ENCODE measurements at places on chromosomes 6 and 20.

GRCh38 chr20:59837623-59838394 is 95.6 kb downstream of the SYCP2 start:
- no peak for DNase-seq

DNA sequence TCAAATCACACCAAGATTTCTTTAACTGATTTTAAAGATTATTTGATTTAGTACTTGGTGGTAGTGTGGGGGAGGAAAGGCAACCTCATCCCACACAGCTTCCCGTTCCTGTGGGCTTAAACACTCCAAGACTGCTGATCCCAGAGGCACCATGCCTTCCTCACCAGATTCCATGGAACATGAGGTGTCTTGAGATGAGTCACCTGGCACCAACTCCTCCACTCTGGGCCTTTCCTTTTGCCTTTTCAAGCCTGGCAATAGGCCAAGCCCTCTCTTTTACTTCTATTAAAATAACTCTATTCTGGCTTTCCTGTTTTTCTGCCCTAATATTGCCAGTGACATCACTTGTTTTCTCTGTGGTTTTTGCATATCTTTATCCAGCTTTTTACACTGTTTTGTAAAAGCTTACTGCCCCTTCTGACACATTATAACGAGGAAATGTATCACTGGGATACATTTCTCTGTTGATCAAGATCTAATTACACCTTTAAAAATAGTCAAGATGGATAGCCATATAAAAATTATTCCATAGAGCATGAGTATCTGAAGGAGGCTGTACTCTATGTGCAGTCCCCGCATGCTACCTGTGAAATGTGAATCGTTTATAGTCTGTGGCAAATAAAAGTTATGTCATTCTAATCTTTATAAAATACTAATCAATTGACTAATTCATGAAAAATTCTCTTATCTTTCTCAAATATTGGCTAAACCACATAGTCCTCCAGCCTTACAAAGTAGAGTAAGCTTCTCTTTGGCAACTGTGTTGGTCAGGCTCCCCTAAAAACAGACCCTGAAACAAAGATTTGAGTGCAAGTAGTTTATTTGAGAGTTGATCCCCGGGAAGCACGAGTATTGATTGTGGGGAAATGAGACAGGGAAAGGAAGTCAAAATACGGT is 257.8 kb upstream of the KCNQ5 start:
- no peak for DNase-seq

DNA sequence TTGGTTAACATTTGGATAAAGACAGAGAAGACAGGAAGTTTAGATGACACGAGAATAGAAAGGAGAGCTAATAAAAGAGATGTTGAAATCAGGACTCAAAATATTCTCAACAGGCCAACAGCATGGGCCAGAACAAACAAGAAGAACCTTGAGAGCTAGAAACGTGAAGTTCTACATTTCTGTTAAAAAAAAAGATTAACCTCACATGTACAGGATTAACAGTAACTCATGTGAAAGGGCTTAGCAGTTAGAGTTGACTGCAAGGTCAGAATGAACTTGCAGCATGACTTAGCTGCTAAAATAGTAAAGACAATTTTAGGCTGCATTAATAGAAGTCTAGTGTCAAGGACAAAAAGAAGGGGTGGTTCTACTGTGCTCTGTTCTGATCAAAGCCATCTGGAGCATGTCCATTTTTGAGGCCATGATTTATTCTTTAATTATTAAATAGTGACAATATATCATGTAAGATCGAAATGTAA is 331.1 kb upstream of the HSF2 start:
- no peak for DNase-seq

- DNase-seq: no peak
These were observed 77.9 kb upstream of the TOX2 start for GRCh38 chr20:43836790-43837189.

DNA sequence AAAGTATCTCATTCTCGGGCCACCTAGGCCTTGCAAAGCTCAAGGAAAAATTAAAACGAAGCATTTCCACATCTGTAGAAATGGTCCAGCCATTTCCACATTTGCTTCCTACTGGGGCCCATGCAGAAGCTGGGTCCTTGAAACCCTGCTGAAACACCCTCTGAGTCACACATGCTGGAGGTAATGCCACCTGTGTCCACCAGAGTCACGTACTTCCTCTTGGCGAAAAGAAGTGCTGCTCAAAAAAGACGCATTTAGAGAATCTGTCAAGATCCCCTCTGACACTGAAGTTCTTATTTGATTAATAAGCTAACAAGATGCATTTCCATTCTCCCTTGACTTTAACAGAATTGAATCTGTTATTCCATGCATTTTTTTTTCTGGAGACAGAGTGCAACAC is 423.2 kb downstream of the PREX1 start:
- DNase-seq: no peak

GRCh38 chr6:36840432-36841403 is 1.5 kb upstream of the CPNE5 start:
- no peak for DNase-seq

DNA sequence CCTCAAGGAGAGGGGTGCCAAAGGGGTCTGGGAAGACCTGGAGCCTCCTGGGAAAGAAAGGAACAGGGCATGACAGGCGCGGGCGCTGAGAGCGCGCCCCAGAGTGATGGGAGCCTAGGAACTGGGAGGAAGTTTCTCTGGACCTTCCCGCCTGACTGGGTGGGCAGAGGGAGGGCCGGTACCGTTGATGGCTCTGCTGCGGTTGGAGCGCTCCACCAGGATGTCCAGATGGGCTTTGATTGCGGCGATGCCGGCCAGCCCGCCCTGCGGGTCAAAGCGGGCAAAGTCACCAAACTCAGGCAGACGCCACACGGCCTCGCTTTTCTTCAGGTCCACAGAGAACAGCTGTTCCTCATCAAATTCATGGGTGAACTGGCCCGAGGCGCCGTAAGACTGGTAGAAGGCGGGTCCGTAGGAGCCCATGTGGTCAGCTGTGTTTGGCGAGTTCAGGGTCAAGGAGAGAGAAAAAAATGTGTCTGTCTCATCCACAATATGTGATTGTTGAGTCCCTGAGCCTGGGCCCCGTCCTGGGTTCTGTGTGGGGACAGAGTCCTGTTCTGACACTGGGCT is 1.5 kb downstream of the HLA-DOA start:
- no peak for DNase-seq

- no peak for DNase-seq
These were observed 37.9 kb upstream of the BCAS1 start for GRCh38 chr20:54108326-54108642.

- DNase-seq: no peak
These were observed 38.8 kb downstream of the SLC22A1 start for GRCh38 chr6:160160450-160160849.

- DNase-seq: no peak
These were observed 70.5 kb upstream of the FAM184A start for GRCh38 chr6:119148825-119149525.

DNA sequence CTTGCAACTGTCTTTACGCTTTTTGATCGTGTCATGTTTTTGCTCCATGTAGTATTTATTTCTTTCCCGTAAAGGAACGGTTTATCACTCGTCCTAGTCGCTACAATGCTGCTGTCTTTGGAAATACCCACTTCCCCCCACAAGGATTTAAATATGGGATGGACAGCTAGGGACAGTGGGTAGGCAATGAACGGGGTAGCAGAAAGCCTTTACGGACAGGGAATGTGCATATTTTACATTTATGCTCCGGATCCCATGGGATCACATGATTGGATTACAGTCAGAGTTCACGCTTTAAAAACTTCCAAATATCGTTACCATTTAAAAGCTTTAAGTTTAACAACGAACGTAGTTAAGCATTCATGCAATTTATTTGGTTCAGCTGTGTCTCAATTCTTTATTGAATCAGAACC is 1.2 kb downstream of the HIVEP1 start:
- DNase-seq: no peak

DNA sequence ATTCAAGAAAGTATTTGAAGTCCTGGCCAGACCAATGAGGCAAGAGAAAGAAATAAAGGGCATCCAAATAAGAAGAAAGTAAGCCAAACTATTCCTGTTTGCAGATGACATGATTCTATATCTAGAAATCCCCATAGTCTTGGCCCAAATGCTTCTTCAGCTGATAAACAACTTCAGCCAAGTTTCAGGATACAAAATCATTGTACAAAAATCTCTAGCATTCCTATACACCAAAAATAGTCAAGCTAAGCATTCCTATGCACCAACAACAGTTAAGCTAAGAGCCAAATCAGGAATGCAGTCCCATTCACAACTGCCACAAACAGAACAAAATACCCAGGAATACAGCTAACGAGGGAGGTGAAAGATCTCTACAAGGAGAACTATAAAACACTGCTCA is 60.1 kb upstream of the PHIP start:
- no peak for DNase-seq

DNA sequence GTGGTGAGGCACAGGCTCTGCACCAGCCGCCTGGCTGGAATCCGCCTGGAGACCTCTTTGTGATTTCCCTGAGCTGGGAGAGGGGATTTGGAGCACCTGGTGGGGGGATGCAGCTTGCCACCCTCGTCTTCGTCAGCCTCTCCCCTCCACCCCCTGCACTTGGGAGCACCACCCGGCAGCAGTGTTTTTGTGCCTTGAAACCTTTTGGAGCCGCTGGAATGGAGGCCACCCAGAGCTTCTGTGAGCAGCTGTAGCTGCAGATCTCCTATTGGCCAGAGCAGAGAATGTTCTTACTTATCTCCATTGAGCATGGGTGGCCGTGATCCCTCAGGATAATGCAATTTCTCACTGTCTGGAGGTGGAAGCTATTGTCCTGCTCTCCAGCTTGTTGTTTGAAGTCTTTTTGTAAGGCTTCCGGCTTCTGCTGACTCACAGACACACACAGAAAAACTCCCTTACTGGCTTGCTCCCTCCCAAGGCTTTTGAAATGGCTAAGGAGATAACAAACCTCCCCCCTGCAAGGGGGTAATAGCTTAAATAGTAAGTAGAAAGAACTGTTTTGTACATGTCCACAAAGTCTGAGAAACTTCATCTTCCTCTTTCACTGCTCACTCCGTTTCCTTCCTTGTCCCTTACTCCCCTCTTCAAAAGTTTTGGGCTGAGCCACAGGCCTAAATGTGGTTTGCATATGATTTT is 271.2 kb downstream of the PRL start:
- DNase-seq: no peak

GRCh38 chr6:155994086-155994485 is 538.4 kb upstream of the NOX3 start:
- no peak for DNase-seq

DNA sequence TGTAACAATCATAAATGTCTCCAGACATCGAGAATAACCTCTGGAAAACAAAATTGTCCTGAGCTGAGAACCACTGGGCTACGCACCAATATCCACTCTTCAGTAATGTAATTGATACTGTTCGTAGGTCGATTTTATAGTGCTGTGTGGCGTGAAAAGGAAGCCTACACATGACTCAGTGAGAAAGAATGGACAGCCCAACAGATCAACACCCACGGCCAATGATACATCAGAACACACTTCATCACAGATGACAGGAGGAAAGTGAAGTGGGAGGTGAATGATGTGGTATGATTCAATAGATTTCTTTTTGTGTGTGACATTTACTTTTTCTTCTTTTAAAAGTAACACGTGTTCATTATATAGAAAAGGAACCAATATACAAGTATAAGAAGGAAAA is 93.5 kb downstream of the RPS12 start:
- no peak for DNase-seq

DNA sequence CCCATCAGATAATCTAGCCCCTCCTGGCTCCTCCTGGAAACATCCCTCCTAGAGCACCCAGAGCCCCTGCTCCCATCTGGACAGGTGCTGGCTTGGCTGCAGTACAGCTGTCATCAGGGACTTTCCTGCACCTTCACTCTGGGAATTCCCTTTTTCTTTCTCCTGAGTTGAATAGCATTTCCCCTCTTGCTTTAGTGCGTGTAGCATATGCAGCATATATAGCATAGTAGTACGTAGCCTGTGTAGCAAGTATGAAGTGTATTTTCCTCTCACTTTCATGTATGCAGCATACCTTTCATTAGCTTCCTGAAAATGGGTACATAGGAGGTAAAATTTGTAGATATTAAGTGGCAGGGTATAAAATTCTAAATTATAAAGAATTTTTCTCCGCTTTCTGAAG is 352.9 kb downstream of the ESR1 start:
- DNase-seq: no peak
